Uterus (tissue), 4 donors: ENCODE measurements at places on chromosomes 3 and 15.

- DNase-seq, result no peak
Observed at GRCh38 chr15:66747886-66748707, 46.1 kb downstream of the SMAD6 start.

DNA sequence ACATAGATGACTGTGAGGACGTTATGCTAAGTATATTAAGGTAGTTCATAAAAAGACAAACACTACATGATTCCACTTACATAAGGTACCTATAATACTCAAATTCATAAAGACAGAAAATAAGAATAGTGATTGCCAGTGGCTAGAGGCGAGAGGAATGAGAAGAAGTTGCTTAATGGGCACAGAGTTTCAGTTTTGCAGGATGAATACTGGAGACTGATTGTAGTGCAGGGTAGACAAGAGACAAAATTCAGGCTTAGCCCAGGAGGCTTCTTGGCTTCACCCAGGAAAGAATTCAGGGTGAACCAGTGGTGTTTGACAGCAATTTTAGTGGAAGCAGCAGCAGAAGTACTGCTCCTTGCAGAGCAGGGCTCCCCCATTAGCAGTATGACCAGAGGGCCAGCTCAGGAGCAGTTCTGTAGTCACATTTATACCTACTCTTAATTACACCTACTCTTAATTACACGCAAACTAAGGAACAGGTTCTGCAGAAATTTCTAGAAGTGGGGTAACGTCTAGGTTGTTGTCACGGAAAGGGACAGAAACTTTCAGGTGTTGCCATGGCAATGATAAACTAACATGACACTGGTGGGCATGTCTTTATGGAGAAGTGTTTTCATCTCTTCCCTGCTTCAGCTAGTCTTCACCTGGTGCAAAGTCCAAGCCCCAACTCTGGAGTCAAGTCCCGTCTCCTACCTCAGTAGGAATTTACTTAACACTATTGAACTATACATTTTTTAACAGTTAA is 55.2 kb downstream of the TBL1XR1 start:
- no peak for DNase-seq

DNA sequence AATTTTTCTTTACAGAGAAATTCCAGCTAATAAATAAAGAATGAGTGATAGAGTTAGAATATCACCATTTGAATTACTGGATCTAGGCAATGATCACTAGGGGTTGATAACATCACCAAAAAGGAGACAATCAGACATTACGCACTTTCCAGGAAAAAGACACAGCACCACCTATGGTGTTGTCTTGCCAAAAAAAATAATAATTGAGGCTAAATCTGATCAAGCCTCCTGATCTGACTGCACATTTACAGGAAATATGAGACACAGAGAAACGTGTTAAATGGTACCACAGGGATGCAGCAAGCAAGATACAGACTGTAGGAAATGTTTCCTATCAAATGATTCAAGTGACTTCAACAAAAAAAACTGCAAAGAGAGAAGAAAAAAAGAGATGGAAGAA is 92.8 kb downstream of the EOMES start:
- DNase-seq, result no peak

GRCh38 chr3:99641480-99641879 is 3.1 kb downstream of the COL8A1 start:
- DNase-seq, result no peak

- DNase-seq, result no peak
Observed at GRCh38 chr3:75303741-75304140, 360.4 kb upstream of the FRG2C start.

- DNase-seq, result no peak
Observed at GRCh38 chr15:77500989-77501388, 80.3 kb downstream of the HMG20A start.

GRCh38 chr3:132378048-132378762 is 39.1 kb upstream of the DNAJC13 start:
- no peak for DNase-seq

GRCh38 chr3:160413613-160414248 is 14.3 kb downstream of the SMC4 start:
- peak; percentile 42 for DNase-seq

DNA sequence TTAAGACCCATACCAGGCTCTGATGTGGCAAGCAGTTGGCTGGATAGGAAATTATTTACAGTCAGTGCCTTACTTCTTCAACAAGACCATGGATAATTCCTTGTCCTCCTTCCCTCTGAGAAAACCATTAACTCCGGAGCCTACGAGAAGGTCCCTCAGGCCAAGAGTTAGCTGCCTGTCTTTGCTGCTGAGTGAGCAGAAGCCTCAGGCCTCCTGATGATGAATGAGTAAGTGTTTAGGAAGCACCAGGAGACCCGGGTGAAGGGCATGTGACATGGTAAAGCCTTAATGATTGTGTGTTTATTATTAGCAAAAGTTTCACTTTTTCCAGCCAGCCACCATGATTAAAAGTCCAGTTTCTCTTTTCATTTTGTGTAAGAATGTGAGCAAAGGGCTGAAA is 174.9 kb upstream of the TOPAZ1 start:
- no peak for DNase-seq

GRCh38 chr15:78469031-78469430 is 31.0 kb downstream of the IREB2 start:
- DNase-seq, result no peak

GRCh38 chr3:49611291-49611690 is 57.0 kb downstream of the BSN start:
- DNase-seq, result no peak

DNA sequence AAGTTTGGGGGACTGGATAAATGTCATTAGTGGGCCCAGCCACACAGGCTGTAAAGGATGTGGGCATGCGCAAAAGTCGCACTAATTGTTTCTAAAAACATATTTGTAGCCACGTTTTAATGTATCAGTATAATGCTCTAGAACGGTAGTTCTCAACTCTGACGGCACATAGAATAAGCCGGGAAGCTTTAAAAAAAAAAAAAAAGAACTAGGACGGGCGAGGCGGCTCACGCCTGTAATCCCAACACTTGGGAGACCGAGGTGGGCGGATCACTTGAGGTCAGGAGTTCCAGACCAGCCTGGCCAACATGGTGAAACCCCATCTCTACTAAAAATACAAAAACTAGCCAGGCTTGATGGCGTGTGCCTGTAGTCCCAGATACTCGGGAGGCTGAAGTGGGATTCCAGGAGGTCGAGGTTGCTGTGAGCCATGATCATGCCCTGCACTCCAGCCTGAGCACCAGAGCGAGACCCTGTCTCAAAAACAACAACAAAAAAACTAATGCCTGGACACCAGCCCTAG is 618 bp upstream of the MON1A start:
- DNase-seq, result no peak

DNA sequence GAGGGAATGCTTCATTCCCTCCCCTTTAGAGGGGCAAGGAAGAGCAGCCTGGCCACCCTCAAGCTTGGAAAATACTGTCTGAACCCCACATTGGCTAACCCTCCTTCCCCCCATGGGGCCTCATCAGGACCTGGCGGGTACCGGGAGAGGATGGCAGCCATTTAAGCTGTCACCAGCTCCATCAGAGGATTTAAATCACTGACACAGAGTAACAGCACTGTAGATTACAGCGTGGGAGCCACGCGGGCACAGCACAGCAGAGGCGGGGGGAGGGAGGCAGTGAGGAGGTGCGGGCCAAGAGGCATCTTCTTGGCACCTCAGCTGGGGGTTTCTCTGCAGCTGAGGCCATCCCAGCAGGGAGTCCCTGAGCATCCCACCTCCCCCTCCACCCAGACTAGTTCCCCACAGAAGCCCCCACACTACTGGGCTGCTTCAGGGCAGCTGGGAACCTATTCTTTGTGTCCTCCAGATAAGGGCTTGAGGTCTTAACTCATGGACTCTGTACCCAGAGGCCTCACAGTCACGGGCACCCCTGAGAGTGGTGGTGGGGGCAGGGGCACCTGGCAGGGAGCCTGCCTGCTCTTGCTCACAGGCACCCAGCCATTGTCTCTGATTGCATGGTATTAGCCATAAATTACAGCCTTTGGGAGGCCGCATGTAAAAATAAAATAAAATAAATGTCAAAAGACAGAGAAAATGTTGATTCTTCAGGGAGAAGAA is 21.9 kb upstream of the CACNA2D2 start:
- no peak for DNase-seq

DNA sequence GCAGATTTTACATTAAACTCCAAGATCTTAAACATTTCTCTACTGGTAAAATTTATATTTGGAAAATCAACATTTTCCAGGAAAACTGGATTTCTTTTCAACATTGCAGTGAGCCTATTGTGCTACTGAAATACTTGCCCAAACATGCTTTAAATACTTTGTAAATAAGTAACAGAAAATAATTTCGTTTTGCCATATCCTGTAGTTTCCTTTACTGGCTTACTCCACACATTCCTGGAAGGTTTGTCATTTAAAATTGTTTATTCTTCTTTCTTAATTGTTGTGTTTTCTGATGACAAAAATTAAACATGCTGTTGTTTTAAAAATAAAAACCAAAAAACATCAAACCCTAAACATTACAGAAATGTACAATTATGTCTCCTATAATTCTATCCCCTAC is 22.0 kb downstream of the ACAD11 start:
- DNase-seq, result no peak

GRCh38 chr3:149442043-149442442 is 32.5 kb upstream of the TM4SF4 start:
- no peak for DNase-seq

DNA sequence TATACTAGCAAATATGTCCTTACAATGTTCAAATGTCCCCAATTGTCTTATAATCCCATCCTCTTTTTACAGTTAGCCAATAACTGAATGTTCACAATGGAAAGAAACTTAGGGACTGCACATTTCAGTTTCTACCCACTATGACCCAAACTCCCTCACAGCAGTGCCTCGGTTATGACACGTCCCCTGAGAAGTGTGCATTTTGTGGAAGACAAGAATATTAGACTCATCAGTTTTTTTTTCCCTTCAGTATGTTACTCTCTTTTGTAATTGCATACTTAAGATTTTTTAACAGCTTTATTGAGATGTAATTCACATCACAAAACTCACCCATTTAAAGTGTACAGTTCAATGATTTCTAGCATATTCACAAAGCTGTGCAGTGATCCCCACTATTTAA is 64.8 kb downstream of the IGF2BP2 start:
- DNase-seq, result no peak

- no peak for DNase-seq
Observed at GRCh38 chr3:196341137-196341536, 2.9 kb upstream of the TM4SF19 start.

- no peak for DNase-seq
Observed at GRCh38 chr15:67917636-67918035, 77.8 kb upstream of the RNU6-1 start.

- no peak for DNase-seq
Observed at GRCh38 chr15:72047020-72047419, 70.9 kb downstream of the MYO9A start.

DNA sequence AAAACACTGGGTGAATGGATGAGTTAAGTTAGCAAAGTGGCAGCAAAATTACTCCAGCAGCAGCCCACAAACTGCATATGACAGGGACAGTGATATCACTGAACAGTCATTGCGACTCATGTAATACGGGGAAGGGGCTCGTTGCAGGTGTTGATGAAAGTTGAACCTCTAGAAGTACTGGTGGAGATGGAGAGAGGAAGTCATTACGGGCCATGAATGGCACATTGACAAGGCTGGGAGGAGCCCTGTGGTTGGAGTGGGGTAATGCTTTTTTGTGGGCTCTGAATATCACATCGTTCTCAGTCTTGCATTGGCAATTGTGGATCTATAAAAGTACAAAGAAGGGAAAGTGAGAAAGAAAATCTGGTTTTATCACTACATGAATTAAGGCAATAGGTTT is 278.1 kb downstream of the ZPLD1 start:
- DNase-seq, result no peak
